ENCODE measurements at places on chromosomes 12 and 14.
A peak's percentile ranks its signal among the peaks of the same experiment; 100 is the strongest.

- DNase-seq: peak; percentile 93
These were observed 69.6 kb downstream of the MOK start for GRCh38 chr14:102235275-102235897.

DNA sequence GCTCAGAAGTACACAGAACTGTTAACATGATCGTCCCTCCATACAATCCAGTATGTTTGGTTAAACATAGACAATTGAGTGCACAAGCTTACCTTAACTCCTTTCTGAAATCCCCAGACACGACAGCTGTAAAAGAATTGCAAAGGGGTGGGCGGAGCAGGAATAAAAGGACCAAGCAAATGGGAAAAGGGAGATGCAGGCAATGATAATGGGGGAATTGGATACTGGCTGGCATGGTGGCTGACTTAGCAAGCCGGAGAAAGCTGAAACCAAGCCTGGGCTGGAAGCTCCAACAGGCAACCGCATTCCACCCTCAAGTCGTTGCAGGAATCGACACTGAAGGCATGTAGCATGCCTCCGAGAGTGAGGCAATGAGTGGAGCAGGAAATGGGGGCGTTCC lies 96.8 kb upstream of the TMEM132C start:
- no peak for DNase-seq

DNA sequence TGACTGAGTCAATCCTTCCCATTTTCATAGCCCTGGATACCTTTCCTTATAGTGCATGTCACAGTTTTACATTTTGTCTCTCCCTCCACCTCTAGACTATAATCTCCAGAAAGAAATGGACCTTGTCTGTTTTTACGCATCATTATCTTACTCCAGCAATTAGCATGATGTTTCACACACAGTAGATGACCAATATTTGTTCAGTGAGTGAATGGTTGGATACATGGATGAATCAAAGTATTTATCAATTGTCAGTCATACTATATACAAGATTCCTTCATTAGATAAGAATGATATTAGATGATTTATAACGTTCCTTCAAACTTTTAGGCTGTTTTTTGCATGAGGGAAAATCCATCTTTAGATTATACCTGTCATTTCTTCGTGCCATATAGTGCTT lies 61.1 kb downstream of the PTHLH start:
- DNase-seq: no peak

GRCh38 chr12:110498984-110499706 lies 2.8 kb downstream of the VPS29 start:
- DNase-seq: no peak

DNA sequence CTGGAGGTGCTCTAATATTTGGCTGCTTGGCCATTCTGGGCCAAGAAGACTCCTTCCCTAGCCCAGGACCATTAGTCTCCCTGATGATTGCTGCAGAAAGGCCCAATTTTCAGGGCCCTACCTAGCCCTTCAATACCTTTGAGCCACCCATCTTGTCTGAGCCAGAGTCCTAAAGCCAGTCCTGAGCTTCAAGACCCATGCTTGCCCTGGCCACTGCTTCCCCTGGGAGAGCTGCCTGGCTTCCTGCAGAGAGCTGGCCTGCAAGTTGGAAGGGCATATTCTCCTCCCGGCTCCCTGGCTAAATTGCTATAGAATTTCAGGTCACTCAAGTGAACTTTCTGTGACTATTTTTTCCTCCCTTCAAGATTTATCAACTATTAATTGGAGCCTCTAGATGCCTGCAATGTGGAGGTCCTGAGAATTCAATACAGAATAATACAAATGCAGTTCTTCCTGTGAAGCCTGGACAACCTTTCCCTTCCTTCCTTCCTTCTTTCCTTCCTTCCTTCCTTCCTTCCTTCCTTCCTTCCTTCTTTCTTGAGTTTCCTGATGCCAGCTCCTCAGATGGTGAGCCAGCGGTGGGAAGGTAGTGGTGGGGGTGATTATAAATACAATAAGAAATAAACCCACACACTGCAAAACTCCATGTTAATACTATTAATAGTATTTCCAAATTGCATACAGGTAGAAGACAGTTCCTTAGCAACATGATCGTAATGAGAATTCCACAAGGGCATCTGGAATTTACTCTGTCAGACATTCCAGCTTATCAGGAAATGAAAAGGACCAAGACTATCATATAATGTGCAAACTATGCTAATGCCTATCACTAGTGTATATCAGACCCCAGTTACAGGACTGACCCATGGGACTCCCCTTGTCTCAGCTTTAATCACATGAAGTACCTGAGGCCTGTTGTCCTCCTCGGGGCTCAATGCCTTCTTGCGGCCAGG lies 108.1 kb downstream of the ZFP36L1 start:
- no peak for DNase-seq

DNA sequence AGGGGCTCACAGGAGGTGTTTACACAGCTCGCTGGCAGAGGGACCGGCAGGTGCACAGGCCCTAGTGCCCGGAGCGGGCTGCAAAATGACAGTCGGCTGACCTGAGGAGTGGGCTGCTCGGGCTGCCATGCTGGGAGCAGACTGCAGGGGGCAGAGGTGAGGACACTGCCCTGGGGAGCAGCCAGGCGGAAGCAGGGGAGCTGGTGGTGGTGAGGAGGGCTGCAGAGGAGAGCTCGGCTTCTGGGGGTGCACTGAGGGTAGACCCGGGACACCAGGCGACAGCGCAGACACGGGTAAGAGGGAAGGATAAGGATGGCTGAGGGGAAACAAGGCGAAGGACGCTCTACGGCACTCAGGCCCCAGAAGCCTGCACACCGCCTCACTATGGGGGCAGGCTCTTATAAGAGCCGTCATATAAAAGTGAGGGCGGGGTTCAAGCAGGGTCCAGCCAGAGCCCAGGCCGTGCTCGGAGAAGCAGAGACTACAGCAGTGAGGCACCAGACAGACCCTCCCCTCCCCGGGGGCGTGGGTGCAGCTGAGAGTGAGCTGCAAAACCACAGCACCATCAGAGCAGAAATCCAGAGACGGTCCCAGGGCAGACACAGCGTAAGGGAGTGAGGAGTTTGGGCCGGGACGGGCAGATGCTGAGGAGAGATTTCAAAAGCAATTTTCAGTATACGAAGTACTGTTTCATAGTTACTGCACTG lies 62.5 kb downstream of the CCDC88C start:
- DNase-seq: no peak

DNA sequence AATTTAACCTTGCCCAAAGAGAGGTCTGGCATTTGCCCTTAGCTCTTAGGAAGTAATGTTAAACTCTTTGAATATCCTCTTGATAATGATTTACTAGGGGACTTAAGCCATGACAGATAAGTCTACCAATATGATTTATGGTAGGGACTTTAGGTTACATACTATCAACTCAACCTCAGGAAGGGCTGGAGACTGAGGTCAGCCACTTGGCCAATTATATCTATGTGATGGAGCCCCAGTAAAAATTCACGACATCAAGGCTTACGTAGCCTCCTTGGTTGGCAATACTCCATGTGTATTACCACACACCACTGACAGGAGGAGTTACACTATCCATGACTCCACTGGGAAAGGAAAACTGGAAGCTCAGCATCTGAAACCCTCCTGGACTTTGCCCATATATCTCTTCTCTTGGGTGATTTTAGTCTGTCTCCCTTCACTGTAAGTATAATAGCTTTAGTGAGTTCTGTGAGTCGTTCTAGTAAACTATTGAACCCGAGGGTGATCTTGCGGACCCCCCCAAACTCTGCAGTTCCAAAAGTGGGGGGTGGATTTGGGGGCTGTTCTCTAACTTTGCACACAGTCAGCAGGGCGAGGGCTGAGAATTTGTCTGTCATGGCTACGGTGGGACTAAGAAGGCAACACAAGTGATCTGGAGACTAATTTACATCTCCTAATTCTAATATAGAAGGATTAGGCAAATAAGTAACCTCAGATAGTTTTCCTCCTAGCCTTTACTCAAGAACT lies 62.3 kb downstream of the R3HDM2 start:
- peak; percentile 80 for DNase-seq

DNA sequence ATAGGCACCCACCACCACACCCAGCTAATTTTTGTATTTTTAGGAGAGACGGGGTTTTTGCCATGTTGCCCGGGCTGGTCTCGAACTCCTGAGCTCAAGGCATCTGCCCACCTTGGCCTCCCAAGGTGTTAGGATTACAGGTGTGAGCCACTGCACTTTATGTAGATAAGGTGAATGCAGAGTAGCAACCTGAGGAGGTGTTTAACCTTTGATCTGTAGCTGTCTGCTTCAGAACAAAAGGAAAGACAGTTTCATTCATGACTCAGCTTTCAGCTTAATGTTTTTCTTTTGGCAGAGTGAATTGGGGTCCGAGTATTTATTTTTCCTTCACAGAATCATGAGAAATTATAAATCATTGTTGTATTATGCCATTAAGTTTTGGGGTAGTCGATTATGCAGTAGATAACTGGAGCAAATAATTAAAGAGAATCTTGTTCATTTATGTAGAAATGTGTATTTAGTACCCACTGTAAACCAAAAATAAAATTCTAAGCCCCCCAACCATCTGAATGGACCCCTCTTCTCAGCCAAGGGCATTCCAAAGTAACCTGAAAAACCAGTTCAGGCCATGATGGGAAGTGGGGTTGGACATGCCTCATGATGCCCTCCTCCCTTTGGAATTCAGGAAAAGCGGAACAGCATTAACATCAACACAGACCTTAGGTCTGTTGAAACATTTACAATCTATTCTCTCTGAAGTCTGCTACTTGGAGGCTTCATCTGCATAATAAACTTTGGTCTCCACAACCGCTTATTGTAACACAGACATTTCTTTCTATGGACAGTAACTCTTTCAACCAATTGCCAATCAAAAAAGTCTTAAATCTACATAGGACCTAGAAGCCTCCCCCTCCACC lies 10.7 kb upstream of the STX2 start:
- no peak for DNase-seq

DNA sequence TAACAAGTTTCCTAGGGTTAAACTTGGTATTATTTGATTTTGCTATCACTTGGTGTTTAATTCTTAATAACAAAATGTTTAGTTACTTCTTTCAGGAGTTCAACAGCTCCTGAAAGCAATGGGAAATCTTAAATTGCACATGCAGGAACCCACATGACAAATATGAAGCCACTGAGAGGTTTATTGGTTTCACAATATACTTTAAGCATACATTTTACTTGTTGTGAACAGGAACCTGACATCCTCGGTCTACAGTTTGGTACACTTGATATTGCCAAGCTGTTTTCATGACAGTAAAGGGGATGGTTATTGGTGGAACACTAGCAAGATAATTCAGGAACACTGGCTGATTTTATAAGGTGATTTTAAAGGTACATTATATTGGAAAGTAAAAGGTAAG lies 46.2 kb downstream of the SLC38A1 start:
- no peak for DNase-seq

GRCh38 chr14:75147423-75148071 lies 20.7 kb upstream of the NEK9 start:
- DNase-seq: no peak

DNA sequence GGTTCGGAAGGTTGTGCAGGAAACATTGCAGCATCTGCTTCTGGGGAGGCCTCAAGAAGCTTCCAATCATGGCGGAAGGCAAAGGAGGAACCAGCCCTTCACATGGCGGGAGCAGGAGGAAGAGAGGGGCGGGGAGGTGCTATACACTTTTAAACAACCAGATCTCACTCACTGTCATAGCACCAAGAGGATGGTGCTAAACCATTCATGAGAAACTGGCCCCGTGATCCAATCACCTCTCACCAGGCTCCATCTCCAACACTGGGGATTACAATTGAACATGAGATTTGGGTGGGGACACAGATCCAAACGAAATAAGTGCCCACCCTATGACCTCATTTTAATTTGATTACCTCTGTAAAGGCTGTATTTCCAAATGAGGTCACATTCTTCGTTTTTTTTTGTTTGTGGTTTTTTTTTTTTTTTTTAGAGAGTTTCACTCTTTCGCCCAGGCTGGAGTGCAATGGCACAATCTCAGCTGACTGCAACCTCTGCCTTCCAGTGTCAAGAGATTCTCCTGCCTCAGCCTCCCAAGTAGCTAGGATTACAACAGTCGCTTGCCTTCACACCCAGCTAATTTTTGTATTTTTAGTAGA lies 11.4 kb upstream of the ORAI1 start:
- no peak for DNase-seq

DNA sequence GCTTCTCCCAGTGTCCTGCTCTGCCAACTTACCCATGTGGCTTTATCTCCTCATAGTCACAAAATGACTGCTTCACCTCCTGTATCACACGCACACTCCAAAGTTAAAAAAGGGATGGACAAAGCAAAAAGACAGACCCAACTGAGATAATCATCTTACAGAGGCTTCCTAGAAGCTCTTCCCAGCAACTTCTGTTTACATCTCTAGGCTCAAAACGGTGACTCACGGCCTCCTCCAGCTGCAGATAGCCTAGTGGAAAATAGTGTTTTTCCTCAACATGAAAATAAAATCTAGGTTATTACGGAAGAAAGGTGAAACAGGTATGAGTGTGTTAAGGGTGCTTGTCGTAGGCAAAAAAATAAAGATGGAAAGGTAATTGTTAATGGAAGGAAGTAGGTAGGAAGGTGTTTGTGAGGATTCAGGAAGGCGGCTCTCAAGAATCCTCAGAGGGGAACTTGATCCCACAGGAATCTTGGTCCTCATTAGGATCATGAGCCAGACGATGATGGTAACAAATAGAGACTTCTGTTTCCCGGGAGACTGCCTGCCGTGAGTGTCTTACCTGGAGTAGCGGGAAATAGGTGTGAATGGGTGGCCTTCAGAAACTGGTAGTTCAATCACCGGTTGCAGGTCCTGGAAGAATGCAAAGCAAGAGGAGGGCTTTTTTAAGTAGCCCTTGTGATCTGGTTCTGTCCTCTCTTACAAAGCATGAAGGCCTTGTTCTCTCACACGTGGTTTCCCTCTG lies 487.5 kb upstream of the TMEM132C start:
- no peak for DNase-seq

DNA sequence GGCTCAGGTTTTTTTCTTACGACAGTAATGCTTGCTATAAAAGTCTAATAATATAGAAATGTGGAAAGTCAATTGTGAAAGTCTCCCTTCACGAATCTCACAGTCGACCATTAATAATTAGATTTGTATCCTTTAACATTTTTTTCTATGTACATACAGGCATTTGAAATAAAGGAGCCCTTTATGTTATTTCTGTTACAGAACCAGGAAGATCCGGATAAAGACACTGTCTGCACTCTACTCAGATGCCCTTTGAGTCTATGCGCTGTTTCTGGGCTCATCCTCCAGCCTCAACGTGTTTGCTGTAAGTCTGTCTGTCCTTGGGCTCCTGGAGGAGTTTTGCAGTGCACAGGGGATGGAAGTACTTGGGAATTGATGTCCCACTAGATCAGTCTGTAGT lies 212.2 kb upstream of the ATP2B1 start:
- DNase-seq: no peak

DNA sequence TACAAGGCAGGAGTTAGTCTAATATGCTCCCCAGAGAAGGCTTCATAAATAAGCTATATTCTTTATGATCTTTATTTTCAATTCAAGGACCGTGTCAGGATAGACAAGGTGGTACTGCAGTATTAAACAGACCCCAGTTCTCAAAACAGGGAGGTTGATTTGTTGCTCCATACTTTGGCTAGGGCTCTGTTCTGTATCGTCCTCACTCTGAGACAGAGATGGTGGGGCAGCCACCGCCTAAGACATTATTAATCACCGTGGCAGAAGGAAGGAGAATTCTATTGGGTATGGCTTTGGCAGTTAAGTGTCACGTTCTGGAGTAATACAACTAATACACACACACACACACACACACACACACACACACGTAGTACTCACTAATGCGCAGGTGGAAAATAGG lies 117.0 kb upstream of the SLCO1C1 start:
- DNase-seq: no peak

- DNase-seq: no peak
These were observed 119.1 kb upstream of the FAR2 start for GRCh38 chr12:29030006-29030405.

Data from HuH-7.5 (cell line).